Left renal cortex interstitium (tissue), 4 donors: ENCODE measurements at places on chromosomes 2 and 18.

- DNase-seq = no peak
Measured at GRCh38 chr2:21754164-21754788, 630.5 kb downstream of the TDRD15 start.

DNA sequence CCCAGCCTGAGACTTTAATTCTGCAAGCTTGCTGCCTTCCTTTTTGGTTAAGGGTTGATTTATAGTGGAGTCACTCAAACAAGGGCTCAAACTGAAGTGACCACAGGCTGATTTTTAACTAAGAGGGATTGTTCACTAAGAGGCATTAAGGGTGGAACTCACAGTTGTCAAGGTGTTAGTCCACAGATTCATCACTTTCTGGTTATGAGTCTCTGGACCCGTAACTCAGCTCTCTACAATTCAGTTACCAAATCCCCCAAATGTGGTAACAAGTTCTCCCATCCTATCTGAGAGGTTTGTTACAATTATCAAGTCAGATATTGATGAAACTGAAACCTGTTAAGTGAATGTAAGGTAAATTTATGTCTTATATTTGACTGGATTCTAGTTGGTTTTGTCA lies 185.9 kb upstream of the KLHL14 start:
- no peak for DNase-seq

- DNase-seq = no peak
Measured at GRCh38 chr2:29390136-29390535, 274.9 kb downstream of the CLIP4 start.

- DNase-seq = no peak
Measured at GRCh38 chr2:239468491-239469105, 67.8 kb upstream of the HDAC4 start.

DNA sequence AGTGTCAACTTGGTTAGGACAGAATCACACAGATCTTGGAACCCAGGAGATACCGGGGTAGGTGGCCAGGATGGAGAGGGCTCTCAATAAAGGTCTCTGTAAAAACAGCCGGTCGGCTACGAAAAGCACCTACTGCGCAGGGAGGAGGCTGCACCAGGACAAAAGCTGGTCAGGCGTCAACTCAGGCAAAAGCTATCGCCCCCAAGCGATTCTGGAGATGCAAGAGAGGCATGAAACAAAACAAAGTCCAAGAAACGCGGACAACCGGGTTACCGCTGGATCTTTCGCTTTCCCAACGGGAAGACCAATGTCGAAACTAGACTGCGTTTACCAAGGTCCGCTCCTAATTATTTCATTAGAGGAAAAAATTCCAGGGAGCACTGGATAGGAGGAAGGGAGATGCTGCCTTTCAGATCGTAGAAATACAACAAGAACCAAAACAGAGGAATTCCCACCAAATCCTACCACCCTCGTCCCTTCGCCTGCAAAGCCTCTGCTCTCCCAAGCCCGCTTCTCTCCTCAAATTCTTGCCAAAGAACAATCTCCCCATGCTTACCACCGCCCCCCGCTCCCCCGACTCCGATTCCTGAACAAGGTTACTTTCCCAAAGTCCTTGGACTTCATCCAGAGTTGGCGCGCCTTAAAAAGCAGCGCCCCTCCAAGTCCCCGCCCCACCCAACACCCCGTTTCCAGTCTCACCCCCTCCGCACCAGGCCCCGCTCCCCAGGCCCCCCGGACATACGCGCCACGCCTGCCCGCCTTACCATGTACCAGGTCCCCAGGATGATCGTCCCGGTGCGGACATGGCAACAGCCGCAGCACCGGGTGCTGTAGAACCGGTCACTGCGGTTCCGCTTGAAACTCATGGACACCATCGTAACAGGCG lies 539 bp downstream of the LAPTM4A start:
- DNase-seq = peak; percentile 49

DNA sequence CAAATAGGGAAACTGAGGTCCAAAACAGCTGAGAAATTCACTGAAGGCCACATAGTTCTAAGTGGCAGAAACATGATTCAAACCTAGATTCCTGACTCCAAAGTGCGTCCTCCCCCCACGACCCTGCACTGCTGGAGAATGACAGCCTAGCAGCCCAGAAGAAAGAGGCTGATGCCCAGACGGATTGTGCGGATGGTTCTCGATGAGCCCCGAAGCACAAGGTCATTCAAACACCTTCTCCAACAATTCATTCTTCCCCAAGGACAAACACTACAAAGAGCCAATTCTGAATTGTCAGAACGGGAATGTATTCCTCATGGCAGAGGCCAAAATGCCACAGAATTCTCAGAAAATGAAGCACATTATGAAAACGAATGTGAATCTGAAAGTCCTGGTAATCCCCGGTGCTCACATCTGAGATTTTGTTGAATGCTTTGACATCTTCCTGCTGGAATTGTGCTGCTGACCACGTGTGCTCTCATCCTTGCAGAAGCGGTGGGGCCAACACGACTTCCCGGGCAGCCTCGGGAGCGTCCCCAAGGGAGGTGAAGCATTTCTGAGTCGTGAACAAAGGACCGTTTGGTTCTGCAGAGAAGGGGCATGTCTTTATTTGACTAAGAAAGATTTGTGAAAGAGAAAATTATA lies 337.0 kb downstream of the EIPR1 start:
- DNase-seq = no peak

DNA sequence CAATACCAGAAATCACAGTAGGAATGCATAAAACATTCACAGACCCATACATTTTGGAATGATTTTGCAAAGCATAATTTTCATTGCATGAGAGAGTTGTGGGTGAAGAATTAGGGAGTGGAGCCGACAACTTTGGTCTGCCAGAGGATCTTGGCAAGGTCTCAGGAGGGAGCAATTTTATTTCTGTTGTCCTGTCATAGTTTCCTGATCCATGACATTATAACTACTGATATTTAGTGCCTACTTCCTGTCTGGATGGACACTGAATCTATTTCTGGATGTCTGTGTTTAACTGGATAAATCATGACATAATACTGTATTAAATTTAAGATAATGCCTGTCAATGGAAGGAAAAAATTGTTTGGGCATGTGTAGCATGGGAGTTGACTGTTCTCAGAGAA lies 2.4 kb downstream of the ITGA4 start:
- no peak for DNase-seq

DNA sequence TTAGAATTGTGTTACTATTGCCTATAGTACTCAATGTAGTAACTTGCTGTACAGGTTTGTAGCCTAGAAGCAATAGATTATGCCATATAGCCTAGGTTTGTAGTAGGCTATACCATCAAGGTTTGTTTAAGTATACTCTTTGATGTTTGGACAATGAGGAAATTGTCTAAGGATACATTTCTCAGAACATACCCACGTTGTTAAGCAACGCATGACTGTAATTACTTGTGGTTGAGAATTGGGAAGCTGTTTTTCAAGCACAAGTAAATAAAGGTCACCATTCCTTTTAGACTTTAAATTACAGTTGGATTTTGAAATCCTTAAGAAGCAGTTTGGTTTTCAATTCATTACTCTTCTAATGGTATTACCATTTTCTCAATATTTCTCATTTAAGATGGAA lies 89.8 kb upstream of the KCNH7 start:
- DNase-seq = no peak
